ENCODE measurements at places on chromosomes 12 and 14. TPM values are rescaled to one million over a fixed set of nuclear protein-coding genes. Genes with fewer than 3 reads are reported as not detected.

Gene CLEC2A
- not detected for total RNA-seq

Gene SALL2
- total RNA-seq: 7.1 TPM

Gene GPD1
- total RNA-seq: 0.17 TPM

Gene KCNC2
- total RNA-seq: not detected

Gene GZMB
- total RNA-seq: not detected

Gene CLEC1B
- total RNA-seq: not detected

Gene FOXM1
- 81.3 TPM for total RNA-seq

Gene SYCP3
- 0.34 TPM for total RNA-seq

Gene PZP
- total RNA-seq: not detected

Gene HPD
- total RNA-seq: 0.26 TPM

Gene KSR2
- under 0.01 TPM for total RNA-seq

- peak; percentile 86 for DNase-seq
Observed at GRCh38 chr14:61525293-61526011, 169.9 kb upstream of the HIF1A start.

DNA sequence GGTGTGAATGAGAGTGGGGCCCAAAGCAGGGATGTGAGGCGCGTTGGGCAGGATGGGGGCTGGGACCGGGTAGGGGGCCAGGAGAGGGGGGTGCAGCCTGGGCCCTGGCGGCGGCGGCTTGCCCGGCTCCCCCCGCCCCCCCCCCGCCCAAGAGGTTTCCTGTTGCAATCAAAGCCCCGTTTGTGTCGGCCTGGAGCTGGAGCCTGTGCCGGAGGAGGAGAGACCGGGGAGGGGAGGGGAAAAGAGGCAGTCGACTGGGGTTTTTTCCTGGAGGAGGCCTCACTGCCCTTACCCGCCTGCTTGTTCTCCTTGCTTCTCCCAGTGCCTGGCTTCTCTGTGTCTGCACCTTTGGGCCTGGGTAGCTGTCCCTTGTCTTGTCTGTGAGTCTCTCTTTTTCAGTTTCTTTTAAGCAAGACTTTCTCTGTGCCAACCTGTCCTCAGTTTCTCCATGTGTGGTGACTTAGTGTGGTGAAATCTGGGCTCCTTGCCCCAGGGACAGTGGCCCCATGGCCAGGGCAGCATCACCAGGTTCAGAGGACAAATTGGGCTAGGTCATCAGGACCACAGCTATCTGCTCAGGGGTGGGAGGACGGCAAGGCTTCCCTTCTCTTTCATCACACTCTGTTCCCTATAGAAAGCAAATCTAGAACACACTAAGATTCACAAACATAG is 8.5 kb downstream of the RARG start:
- no peak for DNase-seq

DNA sequence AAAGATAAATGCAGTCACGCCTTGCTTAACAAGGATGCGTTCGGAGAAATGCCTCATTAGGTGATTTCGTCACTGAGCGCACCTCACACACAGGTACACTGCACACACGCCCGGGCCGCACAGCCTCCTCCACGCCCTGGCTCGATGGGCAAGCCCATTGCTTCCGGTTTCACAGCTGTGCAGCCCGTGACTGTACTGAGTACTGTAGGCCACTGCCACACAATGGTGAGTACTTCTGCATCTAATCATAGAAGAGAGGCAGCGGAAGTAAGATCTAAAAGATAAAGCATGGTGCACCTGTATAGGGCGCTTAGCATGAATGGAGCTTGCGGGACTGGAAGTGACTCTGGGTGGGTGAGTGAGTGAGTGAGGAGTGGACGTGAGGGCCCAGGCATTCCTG is 4.3 kb downstream of the RIMBP2 start:
- DNase-seq: no peak

GRCh38 chr14:42000450-42000849 is 393.8 kb downstream of the LRFN5 start:
- no peak for DNase-seq

- no peak for DNase-seq
Observed at GRCh38 chr12:6950811-6951540, at the start of gene PTPN6. TSS of gene PTPN6 (plus strand) at chr12:6951356. CDS start at chr12:6951513, 157 bp downstream.

DNA sequence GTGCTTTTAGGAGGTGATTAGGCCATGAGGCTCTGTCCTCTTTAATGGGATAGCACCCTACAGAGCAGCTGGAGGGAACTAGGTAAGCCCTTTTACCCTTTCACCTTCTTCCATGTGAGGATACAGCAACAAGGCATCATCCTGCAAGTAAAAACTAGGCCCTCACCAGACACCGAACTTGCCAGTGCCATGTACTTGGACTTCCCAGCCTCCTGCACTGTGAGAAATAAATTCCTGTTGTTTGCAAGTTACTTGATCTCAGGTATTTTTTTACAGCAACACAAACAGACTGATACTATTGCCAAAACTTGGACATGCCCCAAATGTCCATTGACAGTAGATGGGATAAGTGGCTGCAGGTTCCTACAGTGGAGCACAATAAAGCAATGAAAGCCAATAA is 85.8 kb upstream of the MAP1LC3B2 start:
- DNase-seq: no peak

GRCh38 chr12:71533703-71534102 is 94.1 kb downstream of the LGR5 start:
- DNase-seq: no peak

- peak; percentile 86 for DNase-seq
Observed at GRCh38 chr12:54431911-54432814, 13.1 kb upstream of the ITGA5 start.

GRCh38 chr12:14689996-14690395 is 6.4 kb downstream of the GUCY2C start:
- no peak for DNase-seq

GRCh38 chr14:50082784-50083466 is 33.4 kb downstream of the VCPKMT start:
- no peak for DNase-seq

DNA sequence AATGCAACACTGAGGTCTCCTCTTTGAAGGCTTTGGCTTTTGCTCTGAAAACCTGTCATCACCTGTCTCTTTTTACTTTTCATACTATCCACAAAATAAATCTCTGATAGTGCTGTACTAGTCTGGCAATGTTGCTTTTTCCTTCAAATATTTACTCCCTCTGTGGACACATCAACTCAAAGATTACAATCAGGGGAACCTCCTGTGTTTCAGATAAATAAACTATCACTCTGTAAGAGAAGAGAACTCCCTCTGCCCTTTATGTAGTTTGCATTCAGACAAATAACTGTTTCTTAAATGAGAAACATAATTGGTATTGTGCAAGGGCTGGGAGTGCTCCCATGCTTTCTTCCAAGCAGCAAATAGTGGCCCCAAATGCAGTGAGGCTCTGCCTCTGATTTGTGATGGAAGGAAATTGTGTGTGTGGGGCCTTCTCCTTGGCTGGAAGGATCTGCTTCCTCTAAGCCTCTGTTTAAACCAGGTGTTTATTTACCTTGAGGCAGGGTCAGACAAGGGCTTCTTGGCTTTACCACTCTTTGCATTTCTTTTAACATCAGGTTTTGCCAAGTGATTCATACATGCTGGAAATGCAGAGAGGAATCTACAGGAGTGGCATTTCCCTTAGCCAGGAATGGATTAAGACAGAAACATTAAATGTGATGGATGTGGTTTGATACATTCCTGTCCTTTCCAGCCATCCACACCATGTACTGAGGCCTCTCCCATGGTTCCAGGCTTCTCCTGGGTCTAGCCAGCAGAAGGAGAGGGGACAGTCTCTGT is 69.0 kb downstream of the AKAP6 start:
- DNase-seq: peak; percentile 45

GRCh38 chr12:93273834-93274564 is 103.7 kb upstream of the NUDT4 start:
- DNase-seq: peak; percentile 1

DNA sequence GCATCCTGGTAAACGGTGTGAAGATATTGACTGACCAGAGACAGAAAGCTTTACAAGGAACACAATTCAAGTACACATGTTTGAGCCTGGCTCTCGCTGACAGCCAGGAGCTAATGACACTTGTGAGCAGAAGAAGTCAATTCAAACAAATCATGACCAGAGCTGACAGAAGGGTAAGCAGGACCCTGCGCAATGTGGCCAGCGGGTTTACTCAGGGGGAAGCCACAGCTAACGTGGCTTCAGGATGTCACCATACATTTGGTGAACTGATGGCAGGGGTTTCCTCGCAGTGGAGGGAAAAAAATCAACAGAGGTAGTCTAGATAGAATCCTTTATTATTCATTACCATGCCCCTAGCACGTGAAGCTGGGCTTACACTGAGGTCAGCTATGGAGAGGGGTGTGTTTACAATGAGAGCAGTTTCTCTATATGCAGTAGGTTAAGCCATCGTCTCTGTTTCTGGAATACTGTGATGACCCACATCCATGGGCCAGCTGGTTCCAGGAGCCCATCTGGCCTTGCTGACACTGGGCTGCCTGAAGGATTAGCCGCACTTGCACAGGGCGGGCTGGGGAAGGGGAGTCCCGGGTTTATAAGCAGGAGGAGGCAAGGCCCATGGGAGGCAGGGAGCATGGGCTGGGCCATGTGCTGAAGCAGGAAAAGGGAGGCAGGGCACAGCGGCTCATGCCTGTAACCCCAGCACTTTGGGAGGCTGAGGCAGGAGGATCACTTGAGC is 198.2 kb upstream of the PRMT8 start:
- no peak for DNase-seq

Data from LHCN-M2 (cell line).